Activated naive CD4-positive, alpha-beta T cell (primary cell): ENCODE measurements at places on chromosomes 3 and 15.

DNA sequence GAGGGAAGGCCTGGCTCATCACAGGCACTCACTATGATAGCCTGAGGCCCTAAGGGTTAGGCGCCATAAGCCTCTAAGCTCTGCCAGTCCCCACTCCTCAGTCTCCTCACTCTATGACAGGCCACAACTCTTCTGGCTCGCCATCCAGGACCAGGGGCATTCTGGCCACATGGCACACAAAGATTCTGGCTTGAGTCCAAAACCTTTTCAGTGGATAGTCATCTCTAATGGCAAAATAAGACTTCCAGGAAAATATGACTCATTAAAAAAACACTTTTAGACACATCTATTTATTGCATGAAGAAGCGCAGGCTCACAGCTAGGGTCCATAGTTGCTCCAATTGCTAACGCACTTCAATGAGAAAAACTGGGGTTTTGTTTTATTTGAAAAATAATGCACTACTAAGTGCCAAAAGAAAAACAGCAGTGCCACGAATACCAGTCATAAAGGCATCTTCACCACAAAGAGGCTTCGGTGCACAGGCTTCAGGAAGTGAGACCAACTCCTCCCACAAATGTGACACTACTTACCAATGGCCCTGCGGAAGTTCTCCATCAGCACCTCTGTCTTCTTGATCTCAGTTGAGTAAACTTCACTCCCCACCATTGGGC, 11.1 kb downstream of the RUVBL1 start:
- DNase-seq, result no peak

DNA sequence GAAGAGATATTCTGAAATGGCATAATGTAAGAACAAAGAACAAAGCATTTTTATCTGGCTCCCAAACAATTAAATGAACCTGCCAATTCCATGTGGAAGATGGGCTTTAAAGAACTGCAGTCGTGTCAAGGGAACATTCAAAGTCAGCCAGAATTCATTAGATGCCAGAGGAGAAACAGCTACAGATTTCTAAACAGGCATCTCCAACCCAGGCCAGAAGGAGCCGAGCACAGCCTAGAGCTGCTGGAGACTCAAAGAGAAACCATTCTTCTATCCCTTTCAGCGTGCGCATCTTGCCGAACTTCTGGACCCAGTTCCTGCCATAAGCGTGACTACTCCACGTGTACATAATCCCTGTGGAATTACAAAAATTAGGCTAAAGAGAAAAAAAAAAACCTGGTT, 60.4 kb downstream of the MB21D2 start:
- DNase-seq, result no peak

DNA sequence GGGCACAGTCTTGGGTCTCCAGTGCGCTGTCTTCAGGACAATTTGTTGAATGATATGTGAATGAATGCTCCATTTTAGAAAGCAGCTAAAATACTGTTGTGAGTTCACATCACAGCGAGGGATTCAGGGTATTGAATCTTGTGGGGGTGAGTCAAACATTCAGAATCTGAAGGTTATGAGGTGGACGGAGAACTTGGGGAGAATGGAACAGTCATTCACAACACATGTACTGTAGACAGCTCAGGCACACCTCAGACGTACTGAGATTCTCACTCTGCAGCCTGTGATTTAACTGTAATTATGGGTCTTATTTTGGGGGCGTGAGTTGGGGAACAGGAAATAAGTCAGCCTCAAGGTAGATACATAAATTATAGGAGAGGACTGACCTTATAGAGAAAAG, 13.9 kb downstream of the CRYBG3 start:
- DNase-seq, result no peak

DNA sequence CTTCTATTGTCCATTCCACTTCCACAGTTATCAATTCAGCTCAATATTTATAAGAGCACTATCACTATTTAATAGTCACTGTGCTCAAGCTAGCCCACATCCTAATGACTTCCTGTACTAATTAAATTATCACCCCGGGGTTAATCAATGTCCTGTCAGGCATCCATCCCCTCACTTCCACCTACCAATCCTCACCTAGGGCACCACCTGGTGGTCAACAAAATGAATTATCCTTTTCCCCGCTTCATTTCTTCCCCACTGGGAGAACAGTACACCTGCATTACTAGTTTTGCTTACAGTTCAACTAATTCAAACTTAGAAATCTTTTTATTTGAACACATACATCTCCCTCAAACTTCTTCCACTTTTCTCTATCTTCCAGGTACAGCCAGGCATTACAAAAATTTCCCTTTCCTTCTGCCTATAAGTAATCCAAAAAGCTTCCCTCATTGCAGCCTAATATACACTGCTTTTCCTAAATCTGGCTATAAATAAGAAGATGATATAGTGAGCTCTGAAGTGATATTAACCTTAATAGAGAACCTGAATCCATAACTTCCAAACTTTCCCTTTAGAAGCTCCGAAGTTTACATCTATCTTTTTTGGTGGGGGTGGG, 68.5 kb downstream of the TMCC1 start:
- DNase-seq, result no peak

GRCh38 chr3:128354788-128355542, 111.7 kb downstream of the DNAJB8 start:
- DNase-seq, result no peak

- DNase-seq, result no peak
Observed at GRCh38 chr3:186121278-186121677, 12.4 kb upstream of the ETV5 start.

DNA sequence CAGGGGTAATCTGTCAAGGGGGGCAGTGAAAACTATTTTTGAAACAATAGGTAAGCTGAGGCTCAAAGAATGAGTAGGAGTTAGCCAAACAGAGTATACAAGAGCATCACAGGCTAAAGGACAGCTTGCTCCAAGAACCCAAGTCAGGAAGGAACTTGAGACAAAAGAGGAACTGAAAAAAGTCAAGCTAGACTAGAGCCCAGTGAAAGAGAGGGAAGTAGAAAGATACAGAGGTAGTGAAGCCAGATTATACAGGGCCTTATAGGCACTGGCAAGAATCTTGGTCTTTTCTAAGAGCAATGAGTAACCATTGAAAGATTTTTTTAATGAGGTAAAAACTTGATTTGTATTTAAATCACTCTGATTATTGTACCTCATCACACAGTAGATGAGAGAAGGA, 69.9 kb downstream of the FILIP1L start:
- no peak for DNase-seq

GRCh38 chr3:57952208-57952631, 56.0 kb upstream of the FLNB start:
- DNase-seq, result no peak

- DNase-seq, result no peak
Observed at GRCh38 chr3:181701096-181701495, 10.6 kb upstream of the SOX2 start.

DNA sequence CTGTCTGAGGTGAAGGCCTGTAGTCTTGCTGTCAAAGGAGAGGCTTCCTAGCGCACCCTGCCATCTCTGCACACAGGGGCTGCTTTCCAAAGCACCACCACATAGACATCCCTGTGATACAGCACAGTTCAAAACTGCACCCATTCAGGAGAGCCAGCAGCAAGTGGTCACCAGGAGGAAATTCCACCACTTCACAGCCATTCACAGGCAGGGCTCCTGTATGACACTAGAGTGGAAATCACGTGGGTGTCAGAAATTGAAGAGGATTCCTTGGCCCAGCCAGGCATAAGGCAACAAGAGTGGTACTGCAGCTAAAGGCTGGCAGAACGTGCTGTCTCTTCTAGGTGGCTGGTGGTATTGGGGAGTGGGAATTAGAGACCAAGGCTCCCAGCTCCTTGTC, 102.8 kb downstream of the RFTN1 start:
- DNase-seq, result no peak

- DNase-seq, result no peak
Observed at GRCh38 chr3:183892610-183893214, 8.0 kb upstream of the PARL start.

DNA sequence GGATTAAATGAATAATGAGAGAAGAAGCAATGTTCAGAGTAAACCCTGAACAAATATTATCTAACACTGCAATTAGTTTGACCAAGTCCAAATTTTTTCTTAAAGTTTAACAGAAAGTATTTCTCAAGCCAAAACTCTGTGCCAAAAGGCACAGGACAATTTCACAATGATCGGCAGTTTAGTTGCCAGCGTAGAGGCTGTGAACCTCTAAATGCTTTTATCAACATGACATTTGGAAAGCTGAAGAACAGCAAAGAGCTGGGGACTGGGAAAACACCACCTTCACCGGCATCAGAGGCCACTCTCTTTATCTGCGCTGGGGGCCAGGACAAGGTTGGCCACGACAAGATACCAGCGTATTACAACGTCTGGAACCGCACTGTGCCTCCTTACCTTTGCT, 125.6 kb downstream of the ADAMTS17 start:
- DNase-seq, result no peak

DNA sequence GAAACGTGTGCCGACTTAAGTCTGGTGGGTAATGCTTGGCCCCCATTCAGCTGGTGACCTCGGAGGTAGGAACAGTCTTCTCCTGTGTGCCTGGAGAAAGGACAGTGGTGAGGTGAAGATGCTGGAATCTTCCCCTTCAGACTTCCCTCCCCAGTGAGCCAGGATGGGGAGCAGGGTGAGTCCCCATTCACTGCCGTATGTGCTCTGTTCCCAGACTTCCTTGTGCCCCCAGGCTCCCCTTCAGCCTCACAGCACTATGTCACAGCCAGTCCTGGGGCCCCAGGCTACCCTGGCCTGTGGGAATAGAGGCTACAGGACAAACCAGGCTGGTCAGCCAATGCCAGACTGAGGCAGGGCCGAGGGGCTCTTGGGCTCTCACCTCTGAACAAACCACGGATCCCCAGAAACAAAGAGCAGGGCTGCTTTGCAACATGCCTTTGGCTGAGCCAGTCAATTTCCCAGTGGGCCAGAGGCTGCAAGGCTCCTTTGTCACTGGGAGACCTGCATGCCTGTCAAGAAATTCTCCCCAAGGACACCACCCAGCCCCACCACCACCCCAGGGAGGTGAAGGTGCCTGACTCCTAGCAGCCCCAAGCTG, 31.8 kb upstream of the HHATL start:
- no peak for DNase-seq

- no peak for DNase-seq
Observed at GRCh38 chr3:111785034-111785433, 74.0 kb upstream of the PHLDB2 start.

DNA sequence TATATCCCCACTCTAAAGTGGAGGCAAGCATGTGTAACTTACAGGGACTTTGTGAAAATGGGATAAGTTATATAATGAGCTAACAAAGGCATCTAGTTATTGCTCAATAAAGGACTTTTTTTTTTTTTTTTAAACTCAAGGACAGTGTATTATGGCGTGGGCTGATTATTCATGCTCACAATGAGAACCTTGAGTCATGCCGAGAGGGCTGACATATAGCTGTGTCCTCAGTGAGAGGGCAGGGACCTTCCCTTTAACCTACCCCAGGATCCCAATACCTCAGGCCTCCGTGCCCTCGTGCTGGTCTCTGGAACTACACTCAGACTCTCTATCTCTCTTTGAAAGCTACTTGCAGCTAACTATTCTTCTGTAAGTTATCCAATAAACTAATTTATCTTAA, 319.9 kb upstream of the ICE2 start:
- no peak for DNase-seq

DNA sequence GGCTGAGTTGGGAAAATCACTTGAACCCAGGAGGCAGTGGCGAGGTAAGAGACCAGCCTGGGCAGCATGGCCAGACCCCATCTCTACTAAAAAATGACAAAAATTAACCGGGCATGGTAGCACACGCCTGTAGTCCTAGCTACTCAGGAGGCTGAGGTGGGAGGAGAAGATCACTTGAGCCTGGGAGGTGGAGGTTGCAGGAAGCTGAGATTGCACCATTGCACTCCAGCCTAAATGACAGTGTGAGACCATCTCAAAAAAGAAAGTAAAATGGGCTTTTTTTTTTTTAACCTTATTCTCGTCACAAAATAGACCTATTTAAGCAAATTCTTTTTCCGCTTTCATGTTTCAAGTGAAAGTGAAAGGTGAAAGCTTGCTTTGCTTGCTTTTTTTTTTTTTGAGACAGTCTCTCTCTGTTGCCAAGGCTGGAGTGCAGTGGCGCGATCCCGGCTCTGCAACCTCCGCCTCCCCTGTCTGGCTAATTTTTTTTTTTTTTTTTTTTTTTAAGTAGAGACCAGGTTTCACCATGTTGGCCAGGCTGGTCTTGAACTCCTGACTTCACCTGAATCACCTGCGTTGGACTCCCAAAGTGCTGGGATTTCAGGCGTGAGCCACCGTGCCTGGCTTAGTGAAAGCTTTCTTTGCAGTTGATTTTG, 3.6 kb downstream of the PDIA3 start:
- no peak for DNase-seq

- no peak for DNase-seq
Observed at GRCh38 chr15:68333775-68334470, 56.4 kb downstream of the FEM1B start.

GRCh38 chr3:100252001-100252400, 8.8 kb upstream of the TBC1D23 start:
- DNase-seq, result no peak

DNA sequence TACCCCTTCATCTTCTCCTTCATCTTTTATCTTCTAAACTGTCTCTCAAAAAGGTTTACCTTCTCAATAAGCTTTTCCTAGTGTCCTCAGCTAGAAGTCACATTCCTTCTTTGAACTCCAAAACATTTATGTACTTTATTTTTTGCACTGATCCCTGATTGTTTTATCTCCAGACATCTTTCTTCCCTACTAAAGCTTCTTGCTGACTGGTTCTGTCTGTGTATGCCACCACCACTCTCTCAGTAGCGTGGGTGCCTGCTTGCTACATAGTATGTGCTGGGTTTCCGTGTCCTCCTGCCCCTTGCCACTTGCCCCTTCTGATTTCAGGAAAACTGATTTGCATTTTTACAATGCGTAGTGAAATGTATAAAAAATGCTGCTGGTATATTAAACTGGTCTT, 24.0 kb downstream of the GTF2E1 start:
- no peak for DNase-seq

GRCh38 chr3:25214034-25214433, 214.0 kb upstream of the RARB start:
- DNase-seq, result no peak

- DNase-seq, result no peak
Observed at GRCh38 chr15:67142767-67143100, 77.3 kb downstream of the SMAD3 start.

DNA sequence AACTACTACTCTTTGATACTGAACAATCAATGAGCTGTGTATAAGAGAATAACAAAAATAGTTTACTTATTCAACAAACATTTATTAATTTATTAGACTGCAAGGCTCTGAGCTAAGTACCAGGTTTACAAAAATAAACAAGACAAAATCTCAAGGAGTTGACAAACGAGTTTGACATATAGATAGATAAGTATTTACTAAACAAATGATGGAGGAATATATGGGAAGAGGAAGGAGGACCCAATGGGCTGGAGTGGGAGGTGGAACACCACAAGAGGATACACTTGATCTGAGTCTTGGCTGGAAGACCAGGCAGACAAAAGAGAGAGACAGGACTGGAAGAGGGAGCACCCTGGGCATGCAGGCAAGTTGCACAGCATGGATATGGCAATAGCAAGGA, 47.5 kb upstream of the FSIP1 start:
- DNase-seq, result no peak

DNA sequence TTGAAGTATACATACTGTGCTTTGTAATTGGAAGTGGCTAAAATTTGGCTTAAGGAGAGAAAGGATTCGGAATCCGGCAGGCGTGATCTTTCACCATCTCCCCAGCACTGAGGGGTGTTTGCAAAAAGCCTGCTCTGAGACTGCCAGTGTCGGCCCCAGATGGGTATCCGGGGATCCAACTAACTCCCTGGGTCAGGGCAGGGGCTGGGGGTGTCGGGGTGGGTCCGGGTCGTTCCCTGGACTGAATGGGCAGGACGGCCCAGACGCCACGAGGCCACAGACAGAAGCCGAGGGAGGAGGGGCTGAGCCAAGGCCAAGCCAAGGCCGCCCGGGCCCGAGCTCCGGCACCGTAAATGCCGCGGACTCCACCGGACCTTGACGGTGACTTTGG, 349 bp downstream of the PPIB start:
- no peak for DNase-seq
